ENCODE measurements at places on chromosomes 4 and X. TPM values are rescaled to one million over a fixed set of nuclear protein-coding genes. Genes with fewer than 3 reads are reported as not detected.

Gene AADAT
- total RNA-seq: 0.97 TPM

Gene KIF4A
- 1.4 TPM for total RNA-seq

Gene FGFR3
- 829 TPM for total RNA-seq

Gene ARHGEF9
- total RNA-seq: 25.8 TPM

Gene RS1
- total RNA-seq: not detected

Gene HAND2
- 5.0 TPM for total RNA-seq

Gene PCYT1B
- 1.1 TPM for total RNA-seq

Gene GLA
- total RNA-seq: 16.3 TPM

Gene MAGEB10
- not detected for total RNA-seq

DNA sequence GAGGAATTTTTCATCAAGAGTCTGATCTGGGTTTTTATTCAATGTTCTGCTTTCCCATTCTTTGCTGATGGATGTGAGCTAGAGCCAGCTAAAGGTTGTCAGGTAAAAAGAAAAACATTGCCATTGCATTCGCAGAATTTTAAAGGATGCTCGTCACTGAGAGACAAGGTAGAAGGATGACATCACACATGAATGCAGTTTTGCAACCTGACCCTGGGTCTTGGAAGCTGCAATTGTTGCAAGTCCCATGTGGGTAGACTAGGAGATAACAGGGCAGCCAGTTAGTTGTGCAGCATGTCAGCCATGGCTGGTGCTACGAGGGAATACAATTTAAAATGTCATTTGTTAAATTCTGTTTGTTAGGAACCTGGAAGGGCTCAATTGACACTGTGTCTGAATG lies 73.9 kb upstream of the MXRA5 start:
- no peak overlapping the region for H3K27ac ChIP-seq
- no peaks in the 10 kb centered on the region for H3K4me1 ChIP-seq
- H3K4me3 ChIP-seq: no peak overlapping the region

DNA sequence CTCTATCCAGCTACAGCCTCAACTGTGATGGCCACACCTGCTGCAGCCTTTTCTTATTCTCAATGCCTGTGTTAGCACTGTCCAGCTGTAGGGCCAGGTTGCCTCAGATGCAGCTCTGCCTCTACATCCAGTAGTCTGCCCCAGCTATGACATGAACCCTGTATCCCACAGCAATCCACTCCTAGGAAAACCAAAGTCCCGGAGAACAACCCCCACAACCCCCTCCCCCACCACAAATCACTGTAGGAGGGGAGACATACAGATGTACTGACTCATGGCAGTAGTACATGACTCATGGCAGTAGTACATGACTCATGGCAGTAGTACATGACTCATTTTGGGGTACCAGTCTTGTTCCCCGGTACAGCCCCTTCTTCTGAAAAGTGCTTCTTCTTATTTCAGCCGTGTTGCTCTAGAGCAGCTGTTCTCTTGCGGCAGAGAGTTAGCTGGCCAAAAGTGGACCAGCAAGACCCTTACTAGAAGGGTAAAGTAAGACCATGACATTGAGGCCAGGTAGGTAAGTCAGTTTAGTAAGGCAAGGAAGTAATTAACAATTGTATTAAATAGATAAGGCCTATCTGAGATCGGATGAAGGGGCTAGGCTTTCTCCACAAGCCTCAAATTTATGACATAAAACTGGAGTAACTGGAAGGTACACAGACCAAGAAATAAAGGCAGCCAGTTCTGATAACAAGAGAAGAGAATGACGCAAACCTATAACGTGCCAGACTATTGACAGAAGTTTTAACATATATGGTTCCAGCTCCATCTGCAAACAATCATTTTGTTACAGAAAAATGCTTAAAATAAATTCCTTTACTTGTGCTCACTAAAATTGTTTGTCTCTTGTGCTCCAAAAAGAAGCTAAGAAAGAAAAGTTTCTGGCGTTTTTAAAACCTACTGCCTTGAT lies 221.4 kb downstream of the TACR3 start:
- H3K4me3 ChIP-seq: no peak overlapping the region
- no peak overlapping the region for H3K27ac ChIP-seq
- H3K36me3 ChIP-seq: no peaks in the 10 kb centered on the region
- DNase-seq: no peak
- H3K27me3 ChIP-seq: no peaks in the 10 kb centered on the region

DNA sequence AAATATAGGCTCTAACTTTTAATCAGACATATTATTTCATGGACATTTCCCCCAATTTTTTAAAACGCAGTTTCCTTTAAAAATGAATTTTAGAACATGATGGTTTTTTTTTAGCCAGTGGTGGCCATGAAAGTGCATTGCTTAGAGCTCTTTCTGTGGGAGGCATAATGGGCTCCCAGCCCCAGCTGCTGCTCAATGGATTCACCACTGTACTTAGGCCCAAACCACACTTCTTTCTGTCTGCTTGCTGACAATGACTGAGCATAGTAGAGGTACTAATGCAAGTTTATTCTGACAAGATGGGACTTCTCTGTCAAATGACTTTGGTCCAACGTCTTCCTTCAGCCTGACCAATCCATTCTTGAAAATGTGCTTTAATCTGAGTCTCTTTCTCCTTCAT lies 400.2 kb upstream of the GRIA3 start:
- DNase-seq: no peak
- H3K4me1 ChIP-seq: no peaks in the 10 kb centered on the region
- no peak overlapping the region for H3K4me3 ChIP-seq
- no peak overlapping the region for H3K27ac ChIP-seq
- H3K27me3 ChIP-seq: no peaks in the 10 kb centered on the region

DNA sequence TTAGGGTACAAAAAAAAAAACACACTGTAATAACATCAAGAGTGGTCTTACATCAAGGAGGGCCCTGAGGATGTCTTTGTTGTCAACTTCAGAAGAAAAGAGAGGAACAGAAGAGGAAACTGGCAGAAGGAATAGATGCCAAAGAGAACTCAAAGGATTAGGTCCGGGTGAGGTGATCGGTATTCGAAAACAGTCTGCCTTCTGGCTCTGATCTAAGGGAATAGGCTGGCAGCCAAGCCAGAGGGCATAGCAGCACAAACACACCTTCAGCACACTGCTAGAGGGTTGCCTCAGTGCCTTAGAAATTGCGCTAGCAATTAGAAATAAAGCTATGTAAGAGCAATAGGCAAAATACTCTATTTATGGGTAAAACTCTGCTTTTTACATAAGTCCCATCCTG lies 91.4 kb upstream of the TTC29 start:
- DNase-seq: no peak
- no peaks in the 10 kb centered on the region for H3K4me1 ChIP-seq
- no peaks in the 10 kb centered on the region for H3K27me3 ChIP-seq
- no peak overlapping the region for H3K27ac ChIP-seq
- H3K36me3 ChIP-seq: no peaks in the 10 kb centered on the region

GRCh38 chrX:41332408-41333002 lies 1.5 kb upstream of the DDX3X start:
- peak overlapping the region; percentile 74 for H3K4me3 ChIP-seq
- peaks cover 13% of the 10 kb centered on the region for H3K4me1 ChIP-seq
- H3K27ac ChIP-seq: peak overlapping the region; percentile 100
- no peaks in the 10 kb centered on the region for H3K36me3 ChIP-seq

- no peaks in the 10 kb centered on the region for H3K4me1 ChIP-seq
- no peak overlapping the region for H3K27ac ChIP-seq
- no peaks in the 10 kb centered on the region for H3K36me3 ChIP-seq
- H3K4me3 ChIP-seq: no peak overlapping the region
Measured at GRCh38 chr4:54668014-54668611, 10.4 kb downstream of the KIT start.

- H3K27ac ChIP-seq: no peak overlapping the region
- peaks cover 15% of the 10 kb centered on the region for H3K27me3 ChIP-seq
- no peak overlapping the region for H3K4me3 ChIP-seq
- no peaks in the 10 kb centered on the region for H3K36me3 ChIP-seq
- no peak for DNase-seq
Measured at GRCh38 chr4:185532293-185532692, 3.0 kb downstream of the PDLIM3 start.

GRCh38 chr4:88803600-88804096 lies 106.0 kb upstream of the NAP1L5 start:
- H3K4me3 ChIP-seq: no peak overlapping the region
- peaks cover 7% of the 10 kb centered on the region for H3K4me1 ChIP-seq
- no peak for DNase-seq
- H3K36me3 ChIP-seq: peaks cover 1% of the 10 kb centered on the region

GRCh38 chr4:113069212-113069892 lies 19.9 kb downstream of the ANK2 start:
- no peak overlapping the region for H3K4me3 ChIP-seq
- no peaks in the 10 kb centered on the region for H3K4me1 ChIP-seq
- H3K27me3 ChIP-seq: no peaks in the 10 kb centered on the region
- no peaks in the 10 kb centered on the region for H3K36me3 ChIP-seq
- DNase-seq: no peak

- H3K27me3 ChIP-seq: no peaks in the 10 kb centered on the region
- H3K27ac ChIP-seq: no peak overlapping the region
- peaks cover 77% of the 10 kb centered on the region for H3K36me3 ChIP-seq
Measured at GRCh38 chr4:8410066-8410625, 30.4 kb downstream of the ACOX3 start.

DNA sequence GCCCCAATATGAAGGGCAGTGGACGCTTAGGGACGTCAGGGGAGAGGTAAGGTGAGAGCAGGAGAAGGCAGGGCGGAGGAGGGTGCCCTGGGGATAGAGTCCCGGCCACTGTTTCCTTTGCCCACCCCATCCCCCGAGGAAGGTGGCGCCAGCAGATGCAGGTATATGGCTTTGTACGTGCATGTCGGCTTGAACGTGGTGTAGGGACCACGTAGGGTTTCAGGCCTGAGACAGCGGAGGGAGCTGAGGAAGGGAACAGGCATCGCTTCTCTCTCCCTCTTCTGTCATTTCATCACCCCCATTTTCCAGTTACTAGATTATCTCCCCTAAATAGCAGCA lies 97.9 kb downstream of the PHKA2 start:
- H3K4me3 ChIP-seq: peak overlapping the region; percentile 41
- no peak for DNase-seq
- no peaks in the 10 kb centered on the region for H3K36me3 ChIP-seq
- H3K27ac ChIP-seq: peak overlapping the region; percentile 78
- no peaks in the 10 kb centered on the region for H3K27me3 ChIP-seq

DNA sequence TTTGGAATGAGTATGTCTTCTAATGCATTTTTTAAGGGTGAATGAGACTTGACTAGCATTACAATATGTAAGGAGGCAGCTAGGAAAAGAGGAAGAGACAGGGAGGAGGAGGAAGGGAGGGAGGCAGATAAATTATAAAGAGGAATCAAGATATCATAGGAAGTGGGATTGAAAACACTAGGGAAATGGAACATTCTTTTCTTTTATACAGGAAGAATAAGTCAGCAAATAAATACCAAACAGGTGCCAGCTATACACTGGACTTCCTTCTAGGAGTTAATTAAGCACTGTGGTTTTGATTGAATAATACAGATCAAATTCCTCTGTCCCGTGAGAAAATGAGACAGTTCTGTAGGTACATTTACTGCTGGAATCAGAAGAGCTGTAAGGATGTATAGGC lies 78.6 kb downstream of the PACRGL start:
- no peak overlapping the region for H3K4me3 ChIP-seq
- no peaks in the 10 kb centered on the region for H3K36me3 ChIP-seq
- DNase-seq: no peak
- no peaks in the 10 kb centered on the region for H3K27me3 ChIP-seq
- H3K27ac ChIP-seq: no peak overlapping the region

DNA sequence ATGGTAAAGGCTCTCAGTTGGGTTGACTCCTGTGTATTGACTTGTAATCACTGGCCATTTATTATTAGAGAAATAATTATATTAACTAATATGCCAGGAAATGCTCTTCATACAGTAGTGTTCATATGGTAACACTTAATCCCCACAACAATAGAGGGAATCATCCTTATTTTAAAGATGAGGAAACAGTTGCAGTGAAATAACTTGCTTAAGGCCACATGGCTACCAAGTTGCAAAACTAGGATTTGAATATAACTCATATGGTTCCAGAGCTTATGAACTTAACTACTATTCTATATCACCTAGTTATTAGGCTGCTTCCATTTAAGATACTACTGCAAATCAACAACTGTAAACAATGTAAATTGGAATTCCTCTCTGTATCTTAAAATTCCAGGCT lies 143.5 kb upstream of the HPGD start:
- no peaks in the 10 kb centered on the region for H3K27me3 ChIP-seq
- H3K36me3 ChIP-seq: no peaks in the 10 kb centered on the region
- peaks cover 4% of the 10 kb centered on the region for H3K4me1 ChIP-seq
- no peak overlapping the region for H3K4me3 ChIP-seq
- no peak overlapping the region for H3K27ac ChIP-seq

DNA sequence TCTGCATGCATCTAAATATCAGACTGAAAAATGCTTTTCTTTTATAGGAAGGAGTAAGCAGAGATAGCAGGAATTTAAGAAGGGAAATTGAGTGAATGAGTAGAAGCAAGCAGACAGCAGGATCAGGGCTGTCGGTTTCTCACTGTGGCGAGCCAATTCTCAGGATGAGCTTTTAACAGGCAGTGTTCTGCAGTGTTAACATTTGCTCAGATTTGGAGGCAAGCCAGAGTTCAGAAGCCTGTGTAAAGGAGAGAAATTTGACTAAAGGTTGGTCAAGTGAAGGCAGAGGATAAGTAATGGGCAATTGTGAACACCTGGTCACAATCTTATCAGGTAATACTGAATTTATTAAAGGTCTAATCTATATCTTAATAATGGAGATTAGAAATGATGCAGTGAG lies 133.3 kb upstream of the MAGEB16 start:
- no peaks in the 10 kb centered on the region for H3K36me3 ChIP-seq
- H3K27ac ChIP-seq: no peak overlapping the region
- no peaks in the 10 kb centered on the region for H3K27me3 ChIP-seq

DNA sequence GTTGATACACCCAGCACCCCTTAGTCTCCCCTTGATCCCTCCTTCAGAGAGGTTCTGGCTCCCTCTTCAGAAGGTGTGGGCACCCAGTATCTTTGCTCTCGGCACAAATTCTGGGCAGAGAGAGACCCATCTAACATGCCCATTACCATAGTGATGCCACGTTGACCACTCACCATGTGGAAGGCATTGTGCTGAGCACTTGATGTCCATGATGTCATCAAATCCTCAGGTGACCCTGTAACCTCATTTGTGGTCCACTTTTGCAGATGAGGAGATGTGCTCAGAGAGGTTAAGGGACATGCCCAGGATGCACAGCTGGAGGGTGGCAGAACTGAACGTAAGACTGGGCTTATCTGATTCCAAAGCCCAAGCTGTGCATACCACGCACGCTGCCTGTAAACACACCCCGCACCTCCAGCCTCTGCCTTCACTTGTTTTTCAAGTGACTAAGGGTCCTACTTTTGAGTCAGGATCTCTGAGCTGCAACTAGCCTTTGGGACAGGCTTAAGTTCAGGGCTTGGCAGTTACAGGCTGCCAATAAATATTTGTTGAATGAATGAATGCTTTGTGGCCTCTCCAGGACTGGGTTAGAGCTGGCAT lies 55.2 kb downstream of the HTRA3 start:
- no peak overlapping the region for H3K4me3 ChIP-seq
- no peaks in the 10 kb centered on the region for H3K27me3 ChIP-seq
- no peaks in the 10 kb centered on the region for H3K36me3 ChIP-seq
- no peak overlapping the region for H3K27ac ChIP-seq
- no peak for DNase-seq

All from suprapubic skin (tissue), 4 donors.